ENCODE measurements at places on chromosomes 12 and 14. TPM values are rescaled to one million over a fixed set of nuclear protein-coding genes. Genes with fewer than 3 reads are reported as not detected.

Gene KERA
- not detected for total RNA-seq

Gene LGALS3
- total RNA-seq: 6.5 TPM

Gene CLEC1B
- not detected for total RNA-seq

Gene TAMALIN
- total RNA-seq: 6.4 TPM

Gene TMEM179
- total RNA-seq: not detected

- peak; percentile 35 for DNase-seq
Observed at GRCh38 chr12:124687917-124688316, 120.5 kb upstream of the NCOR2 start.

GRCh38 chr12:7130701-7131501 is 730 bp downstream of the CLSTN3 start:
- peak; percentile 71 for DNase-seq

GRCh38 chr12:52407918-52408317 is 1.8 kb upstream of the KRT82 start:
- DNase-seq: no peak

- no peak for DNase-seq
Observed at GRCh38 chr12:4447151-4447550, 1.5 kb upstream of the FGF6 start.

GRCh38 chr14:96104469-96105057 is 65.4 kb downstream of the C14orf132 start:
- no peak for DNase-seq

DNA sequence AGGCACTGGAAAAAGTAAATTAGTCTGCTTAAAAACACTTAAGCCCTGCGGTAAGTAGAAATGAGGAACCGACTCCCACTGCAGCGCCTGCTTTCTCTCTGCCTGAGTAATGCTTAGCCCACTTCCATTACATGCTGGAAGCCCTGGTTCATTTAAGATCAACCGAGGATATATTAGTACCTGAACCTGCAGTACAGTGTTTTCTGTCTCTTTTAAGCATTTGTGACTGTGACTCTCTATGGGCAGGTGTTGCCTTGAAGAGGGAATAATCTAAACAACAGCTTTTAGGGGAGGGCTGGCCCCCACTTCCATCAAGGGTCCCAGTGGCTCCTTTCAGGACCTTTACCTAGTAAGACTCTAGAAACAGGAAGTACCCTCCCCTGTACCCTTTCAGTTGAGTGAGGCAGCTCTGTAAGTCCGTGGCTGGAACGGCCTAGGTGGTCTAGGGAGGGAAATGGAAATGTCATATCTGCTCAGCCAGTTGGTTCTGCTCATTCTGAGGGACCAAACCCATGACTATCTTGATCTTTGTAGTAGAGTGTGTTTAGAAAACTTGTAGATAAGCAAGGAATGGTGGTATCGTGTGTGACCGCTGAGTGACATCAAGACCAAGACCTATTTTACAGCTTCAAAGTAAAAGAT is 56.2 kb downstream of the FNTB start:
- DNase-seq: no peak

DNA sequence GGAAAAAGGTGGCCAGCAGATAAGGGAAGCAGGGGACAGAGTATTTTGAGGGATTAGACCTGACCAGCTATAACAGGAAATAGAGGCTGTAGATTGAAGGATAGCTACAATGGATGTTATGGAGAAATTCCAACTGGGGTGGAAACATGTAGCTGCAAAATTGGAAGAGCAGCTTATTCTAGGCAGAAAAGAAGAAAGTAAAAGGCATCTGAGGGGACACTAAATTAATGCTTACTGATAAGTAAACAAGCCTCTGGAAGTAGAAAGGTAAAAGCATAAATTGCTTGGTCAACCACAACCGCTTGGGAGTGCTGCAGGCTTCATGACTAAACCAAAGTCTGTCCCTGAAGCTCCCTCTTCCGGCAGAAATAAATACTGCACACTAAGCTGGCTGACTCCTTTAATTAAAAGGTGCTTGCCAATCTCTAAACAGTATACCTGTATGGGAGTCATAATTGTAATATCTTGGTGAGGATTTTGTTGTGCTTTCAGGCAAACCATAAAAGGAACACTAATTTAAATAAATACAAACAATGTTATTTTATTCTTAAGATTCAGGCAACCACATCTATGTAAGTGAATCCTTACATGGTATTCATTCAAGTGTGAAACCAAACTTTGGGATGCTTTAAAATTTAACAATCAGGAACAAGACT is 7.7 kb downstream of the UBC start:
- peak; percentile 93 for DNase-seq

DNA sequence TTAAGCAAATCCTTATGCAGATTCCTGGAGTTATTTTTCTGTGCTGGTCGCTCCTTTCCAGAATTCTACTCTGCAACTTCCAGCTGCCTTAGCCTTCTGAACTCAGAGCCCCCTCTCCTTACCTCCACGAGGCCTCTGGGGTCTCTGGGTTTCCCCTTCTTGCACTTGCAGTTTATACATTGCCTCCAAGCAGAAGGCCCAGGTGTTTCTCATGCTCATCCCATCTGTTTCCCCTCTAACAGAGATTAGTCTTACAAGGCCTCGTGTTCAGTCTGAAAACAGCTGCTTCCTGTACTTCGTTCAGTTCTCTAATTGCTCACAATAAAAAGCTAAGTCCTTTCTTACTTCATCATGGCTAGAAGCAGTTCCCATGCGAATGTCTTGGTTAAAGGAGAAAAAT is 134.4 kb upstream of the FGD4 start:
- no peak for DNase-seq

DNA sequence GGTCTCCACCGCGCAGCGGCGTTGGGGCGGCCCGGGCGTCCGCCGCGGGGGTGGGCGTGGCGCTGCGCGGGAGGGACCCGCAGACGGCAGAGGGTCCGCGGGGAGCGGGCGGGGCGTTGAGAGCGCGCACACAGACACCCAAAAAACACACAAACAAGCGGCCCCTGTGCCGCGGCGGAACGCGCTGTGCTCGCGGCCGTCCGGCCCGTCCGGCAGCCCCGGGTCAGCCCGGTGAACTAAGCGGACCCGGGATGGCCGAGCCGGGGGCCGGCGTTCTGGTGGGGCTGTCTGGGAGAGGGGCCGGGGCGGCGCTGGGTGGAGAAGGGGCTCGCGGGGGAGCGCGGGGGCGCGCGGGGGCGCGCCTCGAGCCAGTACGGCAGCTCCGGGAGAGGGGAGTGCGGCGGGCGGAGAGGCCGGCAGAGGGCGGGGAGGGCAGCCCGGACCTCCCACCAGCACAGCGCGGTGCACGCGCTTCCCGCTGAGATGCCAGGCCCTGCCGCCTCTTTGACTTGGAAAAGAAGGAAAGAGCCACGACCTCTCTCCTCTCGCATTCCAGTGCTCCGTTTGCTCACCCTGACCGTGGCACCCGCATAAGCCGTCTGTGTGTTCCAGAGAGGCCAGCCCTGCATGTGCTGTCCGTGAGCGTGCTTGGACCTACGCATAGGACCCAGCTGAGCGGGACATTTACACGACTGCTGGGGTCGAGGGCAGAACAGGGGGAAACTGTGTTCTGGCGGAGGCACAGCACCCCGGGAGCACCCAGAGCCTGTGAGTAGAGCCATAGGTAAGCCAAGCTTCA is 10.3 kb downstream of the SLC6A12 start:
- DNase-seq: no peak

DNA sequence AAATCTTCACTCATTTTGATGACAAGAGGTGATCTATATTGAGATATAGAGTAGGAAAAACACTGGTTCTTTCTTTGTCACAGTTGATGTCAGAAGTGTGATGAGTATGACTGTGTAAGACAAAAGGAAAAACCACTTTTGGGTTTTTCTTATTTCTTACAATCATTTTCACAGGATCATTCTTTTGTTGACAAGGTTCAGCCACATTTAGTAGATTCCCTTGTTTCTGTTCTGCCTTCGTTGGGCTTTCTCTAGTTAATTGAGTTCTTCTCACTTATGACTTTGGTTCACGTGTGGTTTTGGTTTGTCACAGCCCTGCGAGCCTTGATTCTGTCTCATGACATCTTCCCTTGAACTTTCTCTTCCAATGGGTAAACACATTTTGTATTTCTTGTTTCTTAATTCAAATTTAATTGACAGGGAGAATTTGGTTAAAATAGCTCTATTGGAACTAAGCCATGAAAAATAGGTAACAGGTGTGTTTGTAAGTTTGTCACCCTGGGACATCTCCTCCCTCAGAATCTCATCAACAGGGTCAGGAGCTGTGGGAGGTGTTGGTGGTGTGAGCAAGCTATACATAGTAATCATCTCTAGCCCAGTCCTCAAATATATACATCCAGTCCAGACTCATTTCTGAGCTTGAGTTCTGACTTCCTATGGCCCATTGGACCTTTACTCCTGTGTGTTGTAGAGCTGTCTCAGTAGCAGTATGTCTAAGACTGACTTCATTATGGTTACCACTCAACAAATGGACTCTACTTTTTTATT is 255.3 kb downstream of the BMP4 start:
- DNase-seq: no peak

- DNase-seq: no peak
Observed at GRCh38 chr14:53055003-53055402, 98.1 kb downstream of the DDHD1 start.

- no peak for DNase-seq
Observed at GRCh38 chr14:49538852-49539251, 47.3 kb downstream of the RPS29 start.

GRCh38 chr14:60183741-60184140 is 18.5 kb upstream of the DHRS7 start:
- DNase-seq: no peak

GRCh38 chr14:54639611-54640010 is 72.7 kb downstream of the SAMD4A start:
- DNase-seq: no peak
